ENCODE measurements at places on chromosomes 2 and 18.

DNA sequence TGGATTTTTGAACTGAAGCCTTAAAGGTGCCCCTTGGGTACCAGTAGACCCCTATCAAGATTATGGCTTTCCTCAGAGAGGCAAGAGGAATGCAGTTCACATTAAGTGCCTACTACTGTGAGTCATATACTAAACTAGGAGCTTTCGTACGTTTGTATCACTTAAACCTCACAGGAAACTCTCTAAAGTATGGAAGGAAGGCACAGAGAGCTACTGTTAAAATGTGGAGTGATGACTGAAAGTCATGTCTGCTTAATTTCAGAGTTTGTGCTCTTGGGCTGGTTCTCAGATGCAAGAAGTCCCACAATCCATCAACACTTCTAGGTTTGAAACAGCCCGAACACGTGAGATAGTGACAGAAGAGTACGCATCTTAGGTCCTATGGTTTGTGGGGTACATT, 4.7 kb downstream of the PLCL1 start:
- DNase-seq = no peak

DNA sequence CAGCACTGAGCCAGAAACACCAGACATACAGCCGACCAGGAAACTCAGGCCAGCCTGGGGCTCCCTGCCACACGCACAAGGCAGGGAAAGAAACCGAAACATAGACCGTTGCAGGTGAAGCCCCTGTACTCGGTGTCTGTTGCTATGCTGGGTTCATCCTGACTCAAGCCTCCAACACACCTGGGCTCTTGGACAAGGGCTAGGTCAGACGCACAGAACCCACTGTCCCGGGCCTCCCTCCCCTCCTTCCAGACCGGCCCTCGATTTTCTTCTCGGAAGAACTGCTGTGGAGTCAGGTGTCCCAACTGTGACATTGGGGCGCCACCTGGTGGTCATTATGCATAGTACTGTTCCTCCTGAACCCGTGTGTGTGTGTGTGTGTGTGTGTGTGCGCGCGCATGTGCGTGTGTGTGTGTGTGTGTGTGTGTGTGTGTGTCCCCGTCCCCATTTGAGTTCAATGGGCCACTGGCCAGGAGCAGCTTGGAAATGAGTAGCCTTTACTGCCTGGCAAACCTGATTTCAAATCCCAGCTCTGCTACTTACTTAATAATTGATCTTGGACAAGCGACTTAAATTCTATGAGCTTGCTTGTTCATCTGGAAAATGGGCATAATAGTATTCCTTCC, 55.4 kb upstream of the GLI2 start:
- peak; percentile 45 for DNase-seq

DNA sequence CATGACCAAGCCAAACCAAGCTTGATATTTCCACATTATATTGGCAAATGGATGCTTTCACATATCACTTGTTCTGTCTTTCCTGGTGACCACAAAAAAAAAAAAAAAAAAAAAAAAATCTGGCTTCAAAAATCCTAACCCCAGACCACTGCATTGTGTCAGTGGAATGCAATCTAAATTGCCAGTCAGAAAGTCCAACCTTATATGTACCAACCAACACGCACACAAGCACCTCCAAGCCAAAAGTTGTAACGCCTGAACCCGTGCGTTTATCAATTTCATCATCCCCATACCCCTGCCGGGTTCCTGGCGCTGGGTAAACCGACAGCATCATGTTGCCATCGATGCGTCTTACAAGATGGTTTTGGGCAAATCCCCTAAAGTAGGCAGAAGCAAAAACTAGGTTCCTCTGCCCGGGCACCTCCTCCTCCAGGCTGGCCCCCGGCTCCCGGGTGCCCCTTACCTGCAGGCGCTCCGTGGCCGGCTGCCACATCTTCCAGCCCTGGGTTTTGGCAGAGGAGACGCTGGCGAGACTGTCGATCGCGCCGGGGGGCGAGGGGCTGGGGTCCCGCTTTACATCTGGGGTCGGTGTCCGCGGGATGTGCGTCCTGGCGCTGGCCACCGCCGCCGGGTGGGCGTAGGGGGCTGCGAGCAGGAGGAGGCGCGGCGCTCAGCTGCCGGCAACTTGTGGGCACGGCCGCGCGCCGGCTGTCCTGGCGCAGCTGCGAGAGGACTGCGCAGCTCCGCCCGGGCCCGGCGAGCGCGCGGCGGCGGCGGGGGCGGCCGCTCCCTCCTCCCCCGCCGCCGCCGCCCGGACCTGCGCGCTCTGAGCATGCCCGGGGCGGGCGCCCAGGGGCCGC, at the start of gene PID1:
Gene PID1, minus strand, starts transcription at position 737 of the 860 bp plus-strand sequence. Its CDS starts 244 bp downstream, at position 493.
- DNase-seq = no peak

DNA sequence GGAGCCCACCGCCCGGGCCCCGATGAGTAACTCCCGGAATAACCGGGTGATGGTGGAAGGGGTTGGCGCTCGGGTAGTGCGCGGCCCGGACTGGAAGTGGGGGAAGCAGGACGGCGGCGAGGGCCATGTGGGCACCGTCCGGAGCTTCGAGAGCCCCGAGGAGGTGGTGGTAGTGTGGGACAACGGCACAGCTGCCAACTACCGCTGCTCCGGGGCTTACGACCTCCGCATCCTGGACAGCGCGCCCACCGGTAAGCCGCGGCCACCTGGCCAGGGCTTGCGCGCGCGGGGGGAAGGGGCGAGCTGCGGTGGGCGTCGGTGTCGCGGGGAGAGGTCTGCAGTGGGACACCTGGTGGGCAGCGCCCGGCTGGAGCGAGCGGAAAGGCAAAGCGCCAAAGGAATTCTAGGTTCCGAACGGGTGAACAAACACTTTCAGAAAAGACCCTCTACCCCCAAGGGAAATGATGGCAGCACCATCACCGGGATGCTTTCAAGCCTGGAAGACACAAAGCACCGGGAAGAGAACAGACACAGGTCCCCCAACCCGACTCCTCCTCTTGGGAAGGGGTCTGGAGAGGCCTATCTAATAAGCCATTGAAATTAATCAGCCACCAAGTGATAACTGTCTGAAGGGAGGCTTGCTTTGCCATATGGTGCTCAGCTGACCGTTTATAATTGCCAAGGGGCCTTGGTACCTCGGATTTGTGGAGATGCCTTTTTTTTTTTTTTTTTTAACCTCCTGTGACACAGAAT, 1.1 kb downstream of the MIB1 start:
- DNase-seq = no peak

DNA sequence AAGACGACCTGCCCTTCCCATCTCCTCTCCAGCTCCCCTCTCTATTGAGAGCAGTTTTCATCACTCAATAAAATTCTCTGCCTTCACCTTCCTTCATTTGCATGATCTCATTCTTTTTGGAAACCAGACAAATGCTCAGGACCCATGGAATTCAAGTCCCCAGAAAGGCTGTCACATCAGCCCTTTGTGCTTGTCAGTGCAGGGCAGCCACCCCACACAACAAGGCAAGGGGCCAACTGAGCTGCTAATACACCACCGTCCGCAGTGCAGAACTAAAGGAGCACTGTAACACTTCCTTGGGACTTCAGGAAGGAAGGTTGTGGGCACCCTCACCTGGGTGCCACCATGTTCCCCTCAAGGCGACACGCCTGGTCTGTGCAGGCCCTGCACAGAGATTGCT, 26.2 kb downstream of the MCEE start:
- DNase-seq = no peak

DNA sequence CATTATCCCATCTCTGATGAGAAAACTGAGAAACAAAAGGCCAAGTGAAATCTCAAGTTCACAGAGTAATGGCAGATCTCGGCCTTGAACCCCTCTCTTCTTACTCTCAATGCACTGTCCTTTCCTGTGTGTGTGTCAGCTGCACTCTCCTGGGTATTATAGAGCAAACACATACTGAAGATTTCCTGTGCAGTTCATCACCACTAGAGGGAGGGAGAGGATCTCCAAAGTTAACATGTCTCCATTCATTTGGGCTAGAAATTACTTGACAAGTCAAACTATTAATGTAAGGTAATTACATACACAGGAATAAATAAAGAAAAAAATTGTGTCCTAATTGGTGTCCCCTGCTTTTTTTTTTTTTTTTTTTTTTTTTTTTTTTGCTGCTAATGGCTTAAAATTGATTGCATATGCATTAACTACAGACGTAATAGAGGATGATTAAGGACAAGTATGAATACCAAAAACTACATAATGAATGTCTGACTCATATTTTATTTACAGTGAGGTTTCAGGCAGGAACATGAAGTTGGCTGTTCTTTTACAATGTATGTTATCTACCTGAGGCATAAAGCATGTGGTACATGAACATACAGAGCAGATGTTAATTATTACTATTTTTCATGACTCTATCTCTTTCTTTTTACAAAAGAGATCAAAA, 269.2 kb downstream of the NYAP2 start:
- no peak for DNase-seq

- DNase-seq = no peak
Measured at GRCh38 chr18:57052759-57053158, 94.1 kb upstream of the BOD1L2 start.

- no peak for DNase-seq
Measured at GRCh38 chr2:71843391-71843850, 304.2 kb downstream of the CYP26B1 start.

GRCh38 chr18:52747869-52748268, 407.9 kb downstream of the DCC start:
- no peak for DNase-seq

DNA sequence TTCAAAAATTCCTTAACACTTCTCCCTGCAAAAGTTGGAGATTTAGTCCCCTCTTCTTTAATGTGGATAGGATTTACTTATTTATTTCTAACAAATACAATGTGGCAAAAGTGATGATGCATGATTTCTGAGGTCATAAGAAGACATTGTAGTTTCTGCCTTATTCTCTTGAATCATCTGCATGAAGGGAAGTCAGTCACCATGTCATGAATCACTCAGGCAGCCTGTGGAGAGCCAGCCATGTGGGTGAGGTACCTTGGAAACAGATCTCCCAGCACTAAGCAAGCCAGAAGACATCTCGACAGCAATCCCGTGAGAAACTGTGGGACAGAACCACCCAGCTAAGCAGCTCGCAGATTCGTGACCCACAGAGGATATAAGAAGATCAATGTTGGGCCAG, 2.7 kb upstream of the ZC3H8 start:
- no peak for DNase-seq

DNA sequence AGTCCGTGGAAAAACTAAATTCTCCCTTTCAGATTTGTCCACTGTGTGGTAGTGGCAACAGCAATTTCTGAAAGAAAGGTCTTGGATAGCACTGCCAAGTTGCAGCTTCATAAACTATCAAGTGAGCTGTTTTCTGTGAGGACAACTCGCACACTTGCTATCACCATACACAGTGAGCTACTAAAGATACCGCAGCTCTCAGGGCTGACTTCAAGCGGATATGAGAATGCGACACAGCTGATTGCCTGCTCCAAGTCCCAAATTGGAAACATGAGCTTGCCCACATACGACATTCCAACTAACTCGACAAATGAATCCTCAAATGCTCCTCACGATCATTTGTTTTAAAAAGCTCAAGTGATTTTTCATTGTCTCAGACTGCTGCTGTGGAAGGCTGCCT, 46.2 kb downstream of the E2F6 start:
- no peak for DNase-seq

GRCh38 chr18:73270920-73271634, 403.3 kb upstream of the NETO1 start:
- DNase-seq = no peak

DNA sequence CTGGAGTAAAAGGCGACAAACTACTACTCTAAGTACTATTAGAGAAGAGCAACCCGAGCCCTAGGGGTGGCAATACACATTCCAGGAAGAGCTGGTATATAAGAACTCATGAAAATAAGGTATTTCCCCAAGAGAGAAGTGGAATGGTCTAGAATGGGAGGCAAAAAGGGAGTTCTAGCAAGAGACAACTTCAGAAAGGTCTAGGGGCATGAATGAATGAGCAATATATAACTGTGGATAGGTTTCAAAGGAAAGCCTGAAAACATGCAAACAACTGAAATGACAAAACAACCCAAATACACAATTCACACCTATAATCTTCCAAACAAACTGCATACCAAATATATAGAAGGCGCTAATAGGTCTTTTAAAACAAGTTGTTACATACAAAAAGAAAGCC, 22.2 kb downstream of the TRIP12 start:
- no peak for DNase-seq

DNA sequence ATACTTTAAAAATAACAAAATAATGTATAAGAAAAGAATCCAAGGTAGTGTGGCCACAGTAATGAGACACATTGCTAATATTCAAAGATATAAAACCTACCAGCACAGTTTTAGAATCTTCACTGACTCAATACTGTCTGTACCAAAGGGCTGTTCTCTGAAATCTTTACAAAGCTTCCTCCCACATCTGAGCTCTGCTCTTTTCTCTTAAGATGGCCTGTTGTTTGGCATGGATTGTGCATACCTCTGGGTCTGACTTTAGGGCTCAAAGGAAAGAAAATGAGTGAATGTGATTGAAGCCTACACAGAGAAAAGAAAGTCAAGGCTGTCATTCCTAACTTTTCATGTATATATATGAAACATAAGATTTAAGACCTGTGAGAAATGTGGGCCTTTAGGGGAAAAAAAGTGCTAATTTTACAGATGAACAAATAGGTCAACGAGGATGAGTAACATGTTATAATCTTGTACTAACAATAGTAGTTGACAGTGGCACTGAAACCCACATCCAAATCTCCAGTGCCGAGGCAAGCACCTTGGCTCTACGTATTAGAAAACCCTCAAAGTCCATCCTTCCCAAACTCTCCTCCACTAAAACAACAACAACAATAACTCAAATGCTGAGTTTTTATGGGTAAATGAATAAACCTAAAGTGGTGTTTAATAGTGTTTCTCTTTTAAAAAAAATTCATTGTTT, 114.2 kb downstream of the ZNF521 start:
- DNase-seq = no peak

DNA sequence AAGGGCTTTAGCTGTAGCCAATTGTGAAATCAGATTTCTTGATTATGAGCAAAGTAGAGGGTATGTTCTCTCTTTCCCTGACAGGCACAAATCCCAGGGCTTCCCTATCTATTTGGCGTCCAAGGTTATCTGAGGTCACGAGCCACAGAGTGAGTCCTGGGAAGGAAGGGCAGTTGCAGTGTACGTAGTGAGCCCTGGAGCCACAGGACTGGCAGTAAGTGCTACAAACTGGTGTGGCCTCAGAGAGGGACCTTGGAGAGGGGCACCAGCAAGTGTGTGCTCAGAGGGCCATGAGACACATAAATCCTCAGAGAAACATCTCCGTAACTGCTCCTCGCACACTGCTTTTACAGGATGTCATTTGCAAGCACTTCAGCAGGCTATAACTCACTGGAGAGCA, 115.5 kb upstream of the SH3BP4 start:
- no peak for DNase-seq

DNA sequence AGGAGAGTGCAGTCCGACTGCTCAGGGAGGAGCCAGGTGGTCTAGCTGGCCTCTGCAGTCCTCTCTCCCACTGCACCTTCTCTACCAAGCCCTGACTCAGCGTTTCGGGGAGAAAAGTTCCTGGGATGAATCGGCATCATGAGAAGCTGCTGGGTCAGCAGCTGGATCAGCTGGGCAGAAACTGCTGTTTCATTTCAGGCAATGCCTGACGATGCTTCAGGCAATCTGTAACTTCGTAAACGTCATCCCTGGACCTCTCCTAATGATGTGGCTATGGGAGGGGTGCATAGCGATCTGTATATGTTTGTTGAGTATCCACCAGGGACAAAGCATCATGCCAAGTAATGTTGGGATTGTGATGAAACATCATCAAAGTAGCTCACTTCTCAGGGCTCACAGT, 20.7 kb downstream of the LIPG start:
- DNase-seq = no peak

All from activated T-helper 1 cell treated with anti-CD3 and anti-CD28 coated beads, Interleukin-2, amount 50 U/mL, for 16 hours (primary cell).